ENCODE measurements at places on chromosomes 2 and 18.

DNA sequence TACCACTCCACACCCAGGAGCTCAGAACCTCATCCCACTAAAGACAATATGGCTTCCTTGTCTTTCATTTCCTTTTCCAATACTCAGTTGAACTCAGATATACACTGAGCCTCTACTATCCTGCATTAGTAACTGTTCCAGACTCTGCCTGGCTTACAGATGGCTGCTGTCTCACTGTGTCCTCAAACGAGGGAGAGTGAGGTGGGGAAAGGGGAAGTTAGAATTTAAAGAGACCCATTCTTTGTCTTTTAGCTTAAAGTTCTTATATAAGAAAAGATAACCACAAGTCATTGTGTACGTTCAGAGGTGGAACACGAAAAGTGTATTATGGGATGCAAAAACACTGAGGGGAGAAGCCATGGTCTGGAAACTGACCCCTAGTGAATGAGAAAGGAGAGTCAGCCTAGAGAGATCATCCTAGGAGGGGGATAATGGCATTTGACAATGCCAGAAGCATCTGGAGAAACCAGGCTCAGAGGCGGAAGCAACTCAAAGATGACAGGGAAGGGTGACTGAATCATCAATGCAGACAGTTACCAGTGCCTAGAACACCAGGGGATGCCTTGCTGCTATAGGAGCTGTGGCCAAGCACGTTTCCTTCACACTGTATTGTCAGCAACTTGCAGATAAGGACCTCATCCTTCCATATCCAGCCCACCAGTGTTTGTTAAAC lies 170.7 kb downstream of the CYRIA start:
- DNase-seq = no peak

DNA sequence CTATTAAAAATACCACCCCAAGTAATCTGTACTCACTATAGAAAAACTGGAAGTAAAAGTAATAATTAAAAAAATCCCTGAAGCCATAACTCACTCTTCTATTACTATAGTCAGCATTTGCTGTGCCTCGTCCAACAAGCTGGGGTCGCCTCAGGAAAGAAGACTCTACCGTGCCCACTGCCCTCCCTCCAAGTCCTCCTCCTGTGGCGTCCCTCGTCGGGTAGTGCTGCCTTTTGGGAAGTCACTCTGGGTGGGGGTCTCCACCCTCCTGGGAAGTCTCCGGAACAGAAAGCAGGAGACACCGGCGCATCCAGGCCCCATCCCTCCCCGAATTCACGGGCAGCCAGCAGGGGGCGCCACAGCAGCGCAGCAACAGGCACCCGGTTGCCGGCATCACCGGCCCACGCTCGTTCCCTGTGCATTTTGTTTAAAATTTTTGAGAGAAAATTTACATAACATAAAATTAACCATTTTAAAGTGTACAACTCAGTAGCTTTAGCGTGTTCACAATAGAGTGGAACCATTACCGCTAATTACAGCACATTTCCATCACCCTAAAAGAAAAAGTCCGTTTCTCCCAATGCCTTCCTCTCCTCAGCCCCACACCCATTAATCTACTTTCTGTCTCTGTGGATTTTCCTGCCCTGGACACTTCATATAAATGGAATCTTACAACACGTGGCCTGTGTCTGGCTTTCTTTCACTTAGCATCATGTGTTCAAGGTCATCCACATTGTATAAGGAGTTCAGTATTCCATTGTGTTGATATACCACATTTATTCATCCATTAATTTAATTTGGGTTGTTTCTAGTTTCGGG lies 62.2 kb downstream of the ADNP2 start:
- no peak for DNase-seq

- no peak for DNase-seq
These were observed 59.0 kb upstream of the IGFBP5 start for GRCh38 chr2:216754336-216754735.

DNA sequence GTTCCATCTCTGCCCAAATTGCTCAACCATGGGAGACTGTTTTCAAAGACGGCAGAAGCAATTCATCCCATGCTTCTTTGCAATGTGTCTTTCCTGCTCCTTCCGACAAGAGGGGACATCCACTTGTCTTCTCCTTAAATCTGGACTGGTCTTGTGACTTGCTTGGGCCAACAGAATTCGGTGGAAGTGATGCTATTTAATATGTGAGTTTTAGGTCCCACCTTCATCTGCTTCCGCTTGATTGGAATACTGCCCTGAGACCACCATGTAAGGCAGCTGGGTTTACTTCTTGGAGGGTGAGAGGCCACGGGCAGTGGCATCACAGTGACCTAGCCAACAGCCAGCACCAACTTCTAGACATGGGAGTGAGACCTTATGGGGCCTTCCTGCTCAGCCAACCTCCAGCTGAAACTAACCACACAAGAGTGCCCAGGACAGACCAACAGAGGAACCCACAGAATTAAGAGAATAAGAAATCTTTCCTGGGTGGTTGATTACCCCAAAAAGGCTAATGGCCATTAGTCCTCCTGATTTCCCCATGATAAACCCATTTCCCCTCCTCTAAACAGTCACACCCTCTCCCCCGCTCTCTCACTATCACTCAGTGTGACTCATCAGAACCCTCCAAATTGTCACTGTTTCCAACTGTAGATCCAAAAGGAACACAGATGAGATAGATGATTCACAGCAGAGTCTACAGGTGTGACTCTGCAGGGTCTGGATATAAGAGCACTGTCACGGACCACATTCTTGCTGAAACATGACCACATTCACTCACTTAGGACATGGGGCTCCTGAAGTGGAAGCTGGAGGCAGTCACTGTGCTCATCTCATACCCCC lies 16.2 kb upstream of the RHOB start:
- no peak for DNase-seq

DNA sequence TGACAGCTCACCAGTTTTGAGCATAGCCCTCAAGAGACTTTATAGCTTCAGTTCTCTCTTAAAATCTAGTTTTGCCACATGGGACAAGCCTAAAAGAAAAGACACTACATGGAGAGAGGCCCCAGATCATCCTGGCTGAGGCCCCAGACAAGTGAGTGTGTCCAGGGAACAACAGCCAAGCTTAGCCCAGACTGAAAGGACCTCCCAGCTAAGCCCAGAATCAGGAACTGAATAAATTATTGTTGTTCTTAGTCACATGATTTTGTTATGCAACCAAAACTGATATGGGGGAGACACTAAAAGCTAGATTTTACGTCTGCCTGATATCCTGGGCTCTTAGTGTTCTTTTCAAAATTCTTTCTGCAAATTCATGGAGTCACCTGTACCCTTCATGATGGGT lies 29.3 kb upstream of the LBH start:
- DNase-seq = no peak

Data from retinal pigment epithelial cell (primary cell).